ENCODE measurements at places on chromosomes 4 and X.

DNA sequence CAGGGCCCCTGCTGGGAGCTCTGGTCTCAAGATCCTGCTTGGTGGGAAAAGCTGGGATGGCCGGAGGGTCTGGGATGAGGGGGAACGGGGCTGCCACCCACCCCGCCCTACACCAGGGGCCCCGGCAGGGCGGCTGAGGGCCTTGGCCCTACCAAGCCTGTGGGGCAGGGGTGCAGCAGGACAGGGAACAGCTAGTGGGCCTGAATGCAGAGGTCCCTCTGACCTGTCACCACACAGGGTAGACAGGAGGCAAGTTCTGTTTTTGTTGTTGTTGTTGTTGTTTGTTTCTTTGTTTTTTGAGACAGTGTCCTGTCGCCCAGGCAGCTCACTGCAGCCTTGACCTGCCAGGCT is 332 bp upstream of the RENBP start:
- no peak for DNase-seq

DNA sequence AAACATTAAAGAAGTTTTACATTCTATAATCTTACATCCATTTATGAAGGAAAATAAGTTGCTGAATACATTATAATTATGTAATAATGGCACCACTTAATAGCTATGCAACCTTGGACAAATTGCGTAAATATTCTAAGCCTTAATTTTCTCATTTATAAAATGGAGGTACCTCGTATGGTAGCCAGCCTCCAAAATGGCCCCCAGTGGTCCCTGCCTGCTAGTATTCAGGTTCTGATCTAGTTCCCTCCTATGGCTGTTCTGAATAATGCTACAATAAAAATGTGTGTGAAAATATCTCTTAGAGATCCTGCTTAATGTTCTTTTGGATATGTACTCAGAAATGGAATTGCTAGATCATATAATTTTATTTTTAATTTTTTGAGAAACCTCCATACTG is 11.0 kb upstream of the NKX3-2 start:
- no peak for DNase-seq

- no peak for DNase-seq
Measured at GRCh38 chr4:3520276-3520675, 11.9 kb downstream of the LRPAP1 start.

GRCh38 chr4:76377911-76378310 is 43.0 kb downstream of the CCDC158 start:
- DNase-seq, result no peak

- DNase-seq, result no peak
Measured at GRCh38 chr4:304969-305680, at the start of gene ZNF732. TSS of gene ZNF732 (minus strand) at chr4:305474. CDS start at chr4:305310, 164 bp downstream.

- no peak for DNase-seq
Measured at GRCh38 chr4:99642725-99643489, 14.7 kb downstream of the C4orf54 start.

DNA sequence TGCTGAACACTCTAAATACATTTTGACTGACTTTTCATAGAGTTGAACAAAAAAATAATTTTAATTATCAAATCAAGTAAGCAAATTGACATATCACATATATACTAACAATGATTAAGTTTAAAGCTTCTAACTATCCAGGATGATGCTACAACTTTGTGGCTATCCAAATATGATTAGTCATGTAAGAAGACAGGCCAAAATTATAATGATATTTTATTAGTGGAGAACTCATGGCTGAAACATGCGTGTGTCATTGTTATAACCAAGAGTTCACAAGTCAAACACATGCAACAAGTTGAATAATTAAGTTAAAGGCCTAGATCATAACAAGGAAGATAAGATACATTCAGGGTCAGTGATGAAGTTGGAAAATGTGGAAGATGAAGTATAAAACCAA is 346.8 kb downstream of the FSTL5 start:
- no peak for DNase-seq

DNA sequence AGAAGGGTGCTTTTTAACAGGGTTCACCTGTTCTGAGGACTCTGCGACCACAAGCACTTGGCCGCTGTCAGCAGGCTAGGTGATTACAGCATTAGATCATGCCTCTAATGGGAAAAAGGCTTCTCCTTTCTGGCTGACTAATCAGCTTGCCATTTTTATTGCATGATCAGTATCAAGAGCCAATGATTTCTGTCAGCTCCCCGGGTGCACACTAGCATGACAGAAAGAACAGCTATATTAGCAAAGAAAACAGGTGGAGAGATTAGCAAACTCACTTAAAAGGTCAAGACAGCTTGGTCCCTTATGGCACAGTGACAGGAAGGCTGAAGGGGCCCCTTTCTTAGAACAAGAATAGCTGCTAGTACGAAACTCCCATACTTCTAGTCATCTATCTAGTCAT is 170.0 kb downstream of the SMIM20 start:
- DNase-seq, result no peak

- DNase-seq, result no peak
Measured at GRCh38 chr4:165011403-165011802, 20.4 kb upstream of the TRIM60 start.

GRCh38 chrX:103414561-103414960 is 38.2 kb downstream of the BEX3 start:
- DNase-seq, result no peak

GRCh38 chr4:147901388-147901787 is 169.5 kb downstream of the ARHGAP10 start:
- no peak for DNase-seq

DNA sequence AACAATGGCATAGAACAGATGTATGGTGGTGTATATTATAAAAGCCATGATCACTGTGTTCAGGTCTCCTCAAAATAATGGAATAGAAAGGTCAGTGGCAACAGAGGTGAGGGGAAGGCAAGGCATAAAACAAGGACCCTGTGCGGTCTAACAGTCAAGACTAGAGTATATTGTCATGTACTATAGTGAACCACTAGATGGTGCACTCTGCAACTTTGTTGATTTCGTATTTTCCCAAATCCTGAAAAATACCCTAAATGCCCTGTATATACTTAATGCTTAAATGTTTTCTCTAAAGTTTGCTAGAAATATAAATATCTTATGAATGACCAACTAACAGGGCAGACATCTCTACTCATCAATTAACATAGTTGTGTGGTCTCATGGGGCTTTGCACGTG is 453.0 kb downstream of the PCDH11X start:
- no peak for DNase-seq

- DNase-seq, result no peak
Measured at GRCh38 chrX:136250191-136251040, 784 bp downstream of the MAP7D3 start.

- DNase-seq, result no peak
Measured at GRCh38 chr4:24126776-24127175, 236.9 kb upstream of the PPARGC1A start.

DNA sequence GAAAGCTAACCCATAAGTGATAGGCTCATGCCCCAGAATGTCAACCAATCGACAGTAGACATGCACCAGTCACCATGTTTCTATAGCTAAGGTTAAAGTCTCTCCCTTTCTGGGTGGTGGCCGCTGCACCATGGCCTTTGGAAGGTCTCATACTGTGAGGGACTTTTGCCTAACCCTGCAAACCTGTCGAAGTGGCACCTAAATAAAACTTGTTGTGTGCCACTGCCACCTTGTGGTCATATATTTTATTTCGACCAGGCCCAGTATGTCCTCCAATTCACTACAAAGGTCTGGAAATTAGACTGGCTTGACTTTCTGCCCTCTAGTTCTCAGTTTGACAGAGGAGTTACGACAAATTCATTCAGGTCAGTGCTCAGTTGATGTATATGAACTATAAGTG is 163.1 kb downstream of the SMARCA1 start:
- peak; percentile 3 for DNase-seq

- DNase-seq, result no peak
Measured at GRCh38 chr4:182918791-182919302, 1.7 kb upstream of the DCTD start.

DNA sequence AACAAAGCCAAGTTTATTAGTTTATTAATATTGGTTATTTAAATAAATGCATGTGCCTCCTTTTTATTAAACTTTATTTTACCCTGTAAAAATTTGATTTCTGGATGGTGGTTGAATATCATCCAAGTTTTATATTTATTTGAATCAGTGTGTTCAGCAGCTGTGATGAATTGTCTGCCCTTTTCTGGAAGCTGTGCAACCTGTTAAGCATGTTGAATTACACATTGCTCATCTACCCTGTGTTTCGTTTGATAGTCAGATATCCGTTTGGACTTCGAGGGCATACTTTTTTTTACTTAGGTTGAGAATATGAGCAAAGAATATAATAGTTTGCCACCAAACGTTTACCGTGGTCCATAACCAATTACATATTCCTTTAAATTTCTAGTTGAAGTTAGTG is 95.8 kb upstream of the TENM3 start:
- no peak for DNase-seq

DNA sequence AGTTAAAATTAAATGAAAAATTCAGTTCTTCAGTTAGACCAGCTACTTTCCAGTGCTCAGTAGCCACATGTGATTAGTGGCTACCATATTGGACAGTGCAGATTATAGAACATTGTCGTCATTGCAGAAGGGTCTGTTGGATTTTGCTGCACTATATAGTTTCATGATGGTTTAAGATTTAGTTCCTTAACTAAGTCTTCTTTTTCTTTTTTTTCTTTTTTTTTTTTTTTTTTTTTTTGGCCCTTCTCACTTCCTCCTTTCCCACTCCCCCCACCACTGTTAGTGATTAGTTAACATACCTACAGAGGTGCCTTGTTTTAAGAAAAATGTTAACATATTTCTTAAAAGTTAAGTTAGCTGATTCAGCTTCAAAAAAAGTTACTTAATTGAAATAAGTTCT is 9.0 kb downstream of the RAB9A start:
- DNase-seq, result no peak

DNA sequence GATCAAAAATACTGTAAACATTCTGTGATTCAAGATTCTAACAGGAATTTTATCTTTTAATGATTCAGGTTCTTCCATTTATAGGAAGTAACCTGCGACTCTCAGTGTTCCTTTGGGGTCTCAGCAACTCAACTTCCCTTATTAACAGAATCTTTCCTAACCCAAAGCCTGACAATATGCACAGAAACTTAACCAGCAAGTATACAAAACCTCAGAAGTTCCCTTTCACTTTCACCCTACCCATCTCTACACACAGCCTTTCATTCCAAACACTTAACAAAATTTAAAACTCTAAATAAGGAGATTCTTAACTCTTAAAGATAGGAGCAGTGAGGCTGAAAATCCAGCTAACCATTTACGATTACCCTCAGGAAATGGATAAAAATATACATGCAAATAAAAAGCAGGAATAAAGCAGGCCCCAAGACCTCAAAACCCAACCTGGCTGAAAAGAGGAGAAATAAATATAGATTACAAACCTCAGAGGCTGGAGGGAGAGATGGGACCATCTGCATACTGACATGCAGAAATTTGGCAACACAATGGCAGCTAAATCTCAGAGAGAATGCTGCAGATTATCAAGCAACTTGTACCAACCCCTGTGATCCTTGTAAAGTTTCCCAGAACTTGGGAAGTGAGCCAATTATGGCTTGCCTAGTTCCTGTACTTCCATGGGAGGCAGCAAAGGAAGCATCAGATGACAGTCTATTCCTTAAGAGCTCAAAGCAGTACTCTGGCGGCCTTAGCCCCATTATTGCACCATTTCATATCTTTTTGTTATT is 101.0 kb downstream of the ATP11C start:
- DNase-seq, result peak; percentile 9

- DNase-seq, result no peak
Measured at GRCh38 chr4:75180217-75180616, 247.3 kb downstream of the PARM1 start.

- no peak for DNase-seq
Measured at GRCh38 chr4:7646384-7647061, 211.8 kb upstream of the PSAPL1 start.

GRCh38 chrX:107107459-107107858 is 11.2 kb downstream of the RBM41 start:
- no peak for DNase-seq

DNA sequence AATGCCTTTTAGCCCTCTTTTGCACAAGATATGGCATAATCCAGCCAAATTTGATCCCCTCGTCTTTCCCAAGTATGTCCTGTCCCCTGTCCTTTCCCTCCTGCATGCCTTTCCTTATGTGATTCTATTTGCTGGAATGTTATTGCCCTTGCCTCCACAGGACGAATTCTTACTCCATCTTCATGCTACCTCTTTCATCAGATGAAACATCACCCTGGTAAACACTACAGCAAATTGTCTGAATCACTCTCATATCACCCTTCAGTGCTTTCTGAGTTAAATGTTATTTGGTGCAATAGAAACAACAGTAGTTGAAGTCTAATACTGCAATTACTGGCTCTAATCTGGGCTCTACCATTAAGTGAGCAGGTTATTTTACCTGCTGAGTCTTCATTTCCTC is 52.2 kb upstream of the FAT1 start:
- no peak for DNase-seq

- no peak for DNase-seq
Measured at GRCh38 chrX:10350981-10351380, 194.2 kb downstream of the CLCN4 start.

- no peak for DNase-seq
Measured at GRCh38 chr4:24476282-24476681, 108.1 kb downstream of the DHX15 start.

DNA sequence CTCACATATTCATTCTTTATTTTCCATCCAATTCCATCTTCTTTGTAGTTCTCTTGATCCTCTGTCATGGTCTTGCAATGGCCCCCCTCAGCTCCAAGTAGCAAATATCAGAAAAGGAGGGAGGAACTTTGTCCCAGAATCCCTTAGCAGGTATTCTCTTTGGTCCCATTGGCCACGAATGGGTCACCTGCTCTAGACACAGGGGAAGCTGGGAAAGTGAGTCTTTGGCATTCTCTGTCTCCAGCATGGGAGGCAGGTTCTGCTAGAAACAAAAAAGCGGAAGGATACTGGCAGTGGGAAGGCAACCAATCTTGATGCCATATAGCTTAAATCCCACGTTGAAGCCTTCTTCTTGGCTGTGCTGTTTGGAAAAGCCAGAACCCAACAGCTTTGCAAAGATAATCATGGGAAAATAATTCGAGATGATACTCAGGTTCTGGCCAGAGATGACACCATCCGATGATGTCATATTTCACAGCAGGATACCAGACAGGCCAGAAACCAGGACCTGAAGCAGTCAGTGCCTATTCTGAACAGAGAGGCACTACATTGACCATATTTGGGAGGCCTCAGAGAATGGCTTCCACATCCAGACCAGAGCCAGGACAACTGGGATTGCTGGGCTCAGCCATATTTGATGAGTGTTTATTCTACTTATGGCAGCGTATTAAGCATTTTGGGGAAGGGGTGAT is 110.4 kb upstream of the ATXN3L start:
- DNase-seq, result no peak

DNA sequence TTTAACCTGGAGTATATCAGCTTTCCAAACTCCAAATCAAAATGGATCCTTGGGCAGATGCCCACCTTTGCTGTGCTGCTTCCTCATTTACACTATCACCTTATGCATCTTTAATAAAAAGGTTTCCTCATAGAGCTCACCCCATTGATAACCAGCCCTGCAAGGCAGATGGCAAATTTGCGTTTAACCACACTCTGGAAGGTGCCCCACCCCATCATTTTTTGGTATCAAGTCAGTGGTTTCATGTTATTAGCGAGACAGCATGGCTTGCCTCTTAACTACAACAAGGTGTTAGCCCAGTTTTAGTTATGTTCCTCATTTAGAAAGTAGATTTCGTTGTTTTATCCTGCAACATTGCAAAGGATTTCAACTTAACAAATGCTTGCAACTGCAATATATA is 214.0 kb upstream of the WDFY3 start:
- DNase-seq, result no peak

GRCh38 chr4:33025236-33025635 is 2305.1 kb downstream of the PCDH7 start:
- DNase-seq, result no peak
